ENCODE measurements at places on chromosomes 6 and 20.

DNA sequence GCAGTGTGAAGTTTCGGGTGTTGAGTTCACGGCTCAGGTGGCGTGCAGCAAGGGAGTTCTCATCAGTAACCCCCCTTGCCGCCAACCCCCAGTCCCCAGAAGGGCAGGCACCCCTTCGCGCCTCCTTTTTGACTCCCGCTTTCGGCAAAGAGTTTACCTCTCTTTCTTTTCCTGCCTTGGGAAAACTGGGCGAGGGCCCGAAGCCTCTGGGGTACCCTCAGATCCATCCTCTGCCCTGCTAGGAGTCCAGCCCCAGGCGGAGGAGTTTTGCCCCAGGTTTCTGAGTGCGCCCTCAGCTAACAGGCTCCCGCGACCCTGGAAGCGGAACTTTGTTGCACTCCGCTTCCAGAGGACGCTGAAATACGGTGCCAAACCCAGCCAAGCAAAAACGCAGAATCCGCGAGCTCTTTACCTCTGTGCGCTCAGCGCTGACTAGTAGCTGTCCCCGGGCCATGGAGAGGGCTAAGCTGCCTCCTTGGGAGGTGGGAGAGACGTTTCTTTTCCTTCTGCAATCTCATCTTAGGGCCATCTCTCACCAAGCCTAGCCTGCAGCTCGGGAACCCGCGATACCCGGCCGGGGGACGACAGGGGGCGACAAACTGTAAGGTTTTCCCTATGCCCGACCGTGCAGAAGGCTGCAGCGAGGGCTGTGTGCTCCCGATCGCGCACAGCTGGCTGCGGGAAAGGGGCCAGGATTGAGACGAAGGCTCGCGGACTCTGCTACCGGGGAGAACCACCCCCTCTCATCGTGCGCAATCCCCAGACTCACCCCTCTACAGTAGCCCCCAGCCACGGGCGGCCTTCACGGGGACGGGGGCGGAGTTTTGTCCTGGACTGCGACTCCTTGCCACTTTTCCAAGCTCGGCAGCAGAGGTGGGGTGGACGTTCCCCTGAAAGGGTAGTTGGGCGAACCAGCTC is 2.7 kb upstream of the PAX1 start:
- DNase-seq: no peak

DNA sequence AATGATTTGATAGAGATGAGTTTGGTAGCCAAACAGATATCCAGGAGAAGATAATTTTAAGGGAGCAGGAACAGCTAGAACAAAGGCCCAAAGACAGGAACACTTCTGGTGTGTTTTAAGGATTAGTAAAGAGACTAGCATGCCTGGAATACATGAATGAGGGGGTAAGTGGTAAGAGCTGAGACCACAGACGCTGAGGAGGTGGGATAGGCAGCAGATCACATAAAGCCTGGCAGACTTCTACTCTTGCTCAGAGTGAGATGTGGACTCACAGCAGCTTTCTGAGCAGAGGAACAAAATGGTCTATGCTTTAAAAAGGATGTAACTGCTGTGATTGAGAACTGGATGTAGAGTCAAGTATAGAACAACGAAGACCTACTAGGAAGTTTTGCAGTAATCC is 100.1 kb downstream of the EPHA7 start:
- no peak for DNase-seq

DNA sequence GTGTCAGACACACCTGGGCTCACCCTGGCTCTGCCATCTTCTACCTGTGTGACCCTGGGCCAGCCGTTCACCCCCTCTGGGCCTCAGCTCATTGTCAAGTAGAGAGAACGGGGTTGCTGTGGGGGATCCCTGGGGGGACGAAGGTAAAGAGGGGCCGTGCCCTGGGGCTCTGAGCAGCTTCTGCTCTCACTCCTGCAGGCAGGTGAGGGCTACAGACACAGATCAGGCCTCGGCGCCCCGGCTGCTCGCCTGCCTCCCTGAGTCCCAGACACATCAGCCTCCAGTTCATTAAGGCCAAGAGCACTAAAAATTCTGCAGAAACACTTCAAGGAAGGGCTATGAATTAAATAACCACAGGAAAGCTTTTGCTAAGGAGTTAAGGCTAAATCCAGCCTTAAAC is 394.4 kb downstream of the CDH4 start:
- DNase-seq: no peak

DNA sequence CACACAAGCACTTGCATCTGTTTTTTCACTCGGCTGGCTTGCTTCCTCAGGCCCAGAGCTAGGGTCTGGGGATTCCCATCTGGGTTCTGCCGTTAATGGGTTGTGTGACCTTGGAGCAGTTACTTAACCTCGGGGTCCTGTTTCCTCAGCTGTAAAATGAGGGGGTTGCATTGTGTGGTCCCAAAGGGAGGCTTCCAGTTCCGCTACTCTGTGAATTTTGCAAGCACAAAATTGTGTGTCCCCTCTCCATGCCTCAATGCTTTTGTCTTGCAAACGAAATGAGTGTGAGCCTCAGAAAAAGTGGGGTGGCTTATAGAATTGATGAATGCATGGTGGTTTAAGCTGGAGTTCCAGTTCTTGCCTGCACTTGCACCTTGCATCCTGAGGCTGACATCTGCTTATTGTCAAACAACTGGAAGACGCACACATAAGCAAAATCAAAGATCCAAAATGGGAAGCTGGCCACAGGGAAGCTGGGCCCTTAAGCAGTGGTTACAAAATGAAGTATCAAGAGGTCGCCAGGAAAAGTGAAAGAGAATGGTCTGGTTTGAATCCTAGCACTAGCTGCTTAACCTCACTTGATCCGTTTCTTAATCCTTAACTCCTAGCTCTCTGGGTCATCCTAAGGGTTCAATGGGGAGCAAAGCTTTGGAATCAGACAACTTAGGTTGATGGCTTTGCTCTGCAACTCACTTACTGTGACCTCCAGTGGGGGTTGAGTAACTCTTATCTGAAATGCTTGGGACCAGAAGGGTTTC is 490.6 kb downstream of the DHX35 start:
- no peak for DNase-seq

DNA sequence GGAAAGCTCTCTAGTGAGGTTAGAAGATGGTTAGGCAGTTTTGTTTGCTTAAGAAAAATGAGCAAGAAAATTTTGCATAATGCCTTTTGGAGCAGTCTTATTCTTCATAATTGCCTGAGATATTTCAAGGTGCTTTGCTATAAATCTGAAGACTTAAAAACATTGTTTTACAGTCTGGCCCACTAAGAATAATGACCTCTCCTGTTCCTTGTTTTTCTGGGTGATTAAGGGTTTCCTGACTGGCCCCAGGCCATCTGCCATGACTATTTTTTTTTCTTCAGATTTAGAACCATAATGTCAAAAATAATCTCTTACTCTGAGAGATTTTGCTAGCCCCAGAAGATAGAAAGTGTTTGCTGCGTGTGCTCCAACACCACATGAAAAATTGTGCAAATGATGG is 72.3 kb upstream of the CENPW start:
- no peak for DNase-seq

- DNase-seq: no peak
Observed at GRCh38 chr6:34146021-34146782, at the start of gene GRM4. TSS of gene GRM4 (minus strand) at chr6:34146087. CDS start at chr6:34133496, 12,591 bp downstream.

All from vagina (tissue), 2 donors.